Stimulated activated CD4-positive, alpha-beta T cell treated with anti-CD3 and anti-CD28 coated beads, Interleukin-4, amount 100 ng/mL, for 4 hours (primary cell): ENCODE measurements at places on chromosomes 13 and 19.
A peak's percentile ranks its signal among the peaks of the same experiment; 100 is the strongest.

GRCh38 chr19:14114854-14115253 lies 2.7 kb downstream of the PRKACA start:
- DNase-seq: peak; percentile 37

GRCh38 chr13:94696171-94696570 lies 16.2 kb downstream of the SOX21 start:
- no peak for DNase-seq

DNA sequence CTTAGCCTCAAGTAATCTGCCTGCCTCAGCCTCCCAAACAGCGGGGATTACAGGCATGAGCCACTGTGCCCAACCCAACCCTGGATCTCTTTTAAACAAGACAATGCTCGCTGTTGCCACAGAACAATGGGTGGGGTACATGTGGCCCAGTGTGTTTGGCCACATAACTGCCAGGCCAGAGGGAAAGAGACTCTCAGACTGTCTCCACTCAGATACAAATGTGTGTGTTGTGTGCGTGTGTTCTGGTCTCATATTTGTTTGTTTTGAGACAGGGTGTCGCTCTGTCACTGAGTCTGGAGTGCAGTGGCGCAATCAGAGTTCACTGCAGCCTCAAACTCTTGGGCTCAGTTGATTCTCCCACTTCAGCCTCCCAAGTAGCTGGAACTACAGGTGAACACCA lies 25.8 kb downstream of the LDLR start:
- DNase-seq: no peak

- no peak for DNase-seq
Observed at GRCh38 chr19:23402388-23402787, 7.1 kb upstream of the ZNF91 start.

DNA sequence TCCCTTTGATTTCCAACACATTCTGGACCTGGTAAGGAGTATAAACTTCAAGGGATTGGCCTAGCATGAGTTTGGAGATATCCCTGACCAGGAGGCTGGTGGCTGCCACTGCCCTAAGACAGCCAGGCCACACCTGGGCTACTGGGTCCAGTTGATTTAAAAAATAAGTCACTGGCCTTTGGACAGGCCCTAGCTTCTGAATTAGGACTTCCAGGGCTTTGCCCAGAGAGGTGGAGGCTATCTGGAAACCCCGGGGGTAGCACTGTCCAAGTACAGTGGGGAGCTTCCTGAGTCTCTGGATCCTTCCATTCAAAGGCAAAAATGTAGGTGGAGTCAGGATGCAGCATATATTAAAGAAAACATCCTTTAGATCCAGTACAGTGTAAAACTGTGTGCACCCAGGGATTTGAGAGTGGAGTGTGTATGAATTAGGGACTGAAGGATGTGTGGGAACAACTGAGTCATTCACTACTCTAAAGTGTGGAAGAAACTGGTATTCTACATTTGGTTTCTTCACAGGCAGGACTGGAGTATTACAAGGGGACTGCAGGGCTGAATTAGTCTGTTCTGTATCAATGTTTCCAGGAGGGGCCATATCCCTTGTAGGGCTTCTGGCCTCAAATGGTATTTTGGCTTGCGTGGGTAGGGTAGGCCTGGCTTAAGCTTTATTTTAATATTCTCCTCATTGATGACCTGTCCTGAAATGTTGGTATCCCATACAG lies 14.8 kb upstream of the FCGBP start:
- no peak for DNase-seq

- no peak for DNase-seq
Observed at GRCh38 chr13:30978981-30979956, 46.8 kb downstream of the TEX26 start.

DNA sequence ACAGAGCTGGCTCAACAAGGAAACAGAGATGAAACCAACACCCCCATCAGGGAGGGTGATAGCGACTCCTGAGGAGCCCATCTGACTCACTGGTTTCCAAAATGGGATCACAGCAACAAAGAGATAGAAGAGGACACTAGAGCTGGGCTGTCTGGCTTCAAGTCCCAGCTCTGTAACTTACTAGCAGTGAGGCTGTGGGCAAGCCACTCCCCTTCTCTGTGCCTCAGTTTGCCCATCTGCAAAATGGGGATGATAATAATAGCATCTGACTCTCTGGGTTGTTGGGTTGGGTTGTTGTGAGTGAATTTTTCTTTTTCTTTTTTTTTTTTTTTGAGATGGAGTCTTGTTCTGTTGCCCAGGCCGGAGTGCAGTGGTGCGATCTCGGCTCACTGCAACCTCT lies 14.3 kb downstream of the IGSF23 start:
- no peak for DNase-seq

DNA sequence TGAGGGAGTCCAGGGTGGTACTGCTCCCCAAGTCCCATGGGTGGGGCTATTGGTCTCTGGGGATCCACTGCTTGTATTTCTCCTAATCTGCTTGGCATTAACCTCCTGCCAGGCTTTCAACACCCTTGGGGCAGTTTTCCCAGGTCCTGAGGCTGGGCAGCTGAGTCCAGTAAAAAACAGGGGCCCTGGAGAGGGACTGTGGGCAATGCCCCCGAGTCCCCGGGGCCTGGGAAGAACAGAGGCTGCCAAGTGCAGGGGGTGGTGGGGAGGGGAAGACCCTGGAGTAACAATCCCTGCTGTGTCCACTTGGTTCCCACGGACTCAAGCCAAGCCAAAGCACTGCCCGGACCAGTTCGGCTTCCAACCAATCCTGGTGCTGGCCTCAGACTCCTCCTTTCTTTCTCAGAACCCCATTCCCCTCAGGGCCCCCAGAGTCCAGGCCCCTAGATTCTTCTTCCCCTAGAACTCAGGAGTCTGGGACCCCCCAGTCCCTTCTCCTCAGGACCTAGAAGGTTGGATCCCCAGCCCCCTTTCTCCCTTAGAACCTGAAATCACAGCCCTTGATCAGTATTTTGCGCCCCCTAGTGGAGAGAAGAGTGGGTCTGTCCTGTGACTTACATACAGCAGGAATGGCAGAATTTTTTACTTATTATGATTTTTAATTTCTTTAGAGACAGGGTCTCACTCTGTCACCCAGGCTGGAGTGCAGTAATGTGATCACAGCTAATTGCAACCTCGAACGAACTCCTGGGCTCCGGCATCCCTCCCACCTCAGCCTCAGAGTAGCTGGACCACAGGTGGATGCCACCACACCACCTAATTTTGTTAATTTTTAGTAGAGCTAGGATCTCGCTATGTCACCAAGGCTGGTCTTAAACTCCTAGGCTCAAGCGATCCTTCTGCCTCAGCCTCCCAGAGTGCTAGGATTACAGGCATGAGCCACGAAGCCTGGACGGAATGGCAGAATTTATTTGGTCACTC lies 3.7 kb upstream of the CLPTM1 start:
- DNase-seq: peak; percentile 24

DNA sequence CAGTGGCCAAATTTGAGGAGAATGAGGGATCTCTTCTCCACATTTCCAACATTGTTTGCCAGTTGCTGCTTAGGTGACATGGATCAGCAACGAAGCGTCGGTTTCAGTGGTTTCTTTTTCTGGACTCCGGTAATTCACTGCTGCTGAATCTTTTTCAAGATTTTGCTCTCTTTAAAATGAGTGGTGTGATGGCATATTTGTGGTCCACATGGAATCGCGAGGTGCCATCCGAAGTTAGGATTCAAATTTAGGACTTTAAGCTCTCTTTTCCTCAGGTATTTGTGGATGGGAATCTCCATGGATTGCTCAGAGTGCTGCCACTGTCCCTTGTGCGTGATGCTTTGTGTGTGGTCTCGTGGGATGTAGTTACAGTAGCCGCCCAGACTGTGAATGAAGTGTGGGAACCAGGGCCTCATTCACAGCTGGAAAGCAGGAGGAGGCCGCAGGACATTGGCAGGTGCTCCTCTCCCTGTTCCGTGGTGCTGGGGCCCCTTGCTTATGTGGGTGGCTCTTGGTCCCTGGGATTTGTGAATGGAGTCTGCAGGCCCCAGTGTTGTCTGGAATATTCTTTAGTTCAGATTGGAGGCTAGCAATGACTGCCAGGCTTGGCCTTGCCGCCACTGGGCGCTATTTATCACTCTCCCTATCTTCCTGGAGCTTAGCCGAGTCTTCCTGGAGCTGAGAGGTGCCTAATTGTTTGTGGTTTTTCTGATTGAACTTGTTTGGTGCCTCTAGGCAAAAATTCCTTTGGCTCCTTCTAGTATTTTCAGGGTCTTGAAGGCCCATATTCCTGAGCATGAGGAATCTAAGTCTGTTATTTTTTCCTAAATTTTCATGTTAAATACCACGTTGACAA lies 1.5 kb downstream of the ILF3 start:
- no peak for DNase-seq

GRCh38 chr13:64529874-64530485 lies 2700.2 kb downstream of the PCDH9 start:
- DNase-seq: no peak

DNA sequence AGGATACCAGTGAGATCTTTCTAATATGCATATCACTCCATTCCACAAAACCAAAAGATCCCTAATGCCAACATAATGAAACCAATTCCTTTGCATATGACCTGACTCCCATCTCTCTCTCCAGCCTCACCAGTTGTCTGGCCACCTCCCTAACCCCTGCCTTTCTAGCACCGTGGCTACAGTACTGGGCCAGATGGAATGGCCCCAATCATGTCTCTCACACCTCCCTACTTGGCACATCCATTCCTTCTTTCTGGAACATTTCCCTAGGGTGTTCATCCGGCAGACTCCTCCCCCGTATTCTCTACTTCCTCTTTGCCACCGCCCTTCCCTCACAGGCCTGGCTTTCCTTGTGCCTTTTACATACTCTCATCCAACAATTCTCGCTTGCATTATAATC lies 62.0 kb downstream of the GPALPP1 start:
- no peak for DNase-seq

GRCh38 chr19:56066152-56067023 lies 54.7 kb downstream of the ZNF787 start:
- peak; percentile 47 for DNase-seq

GRCh38 chr19:18197306-18197705 lies 4.3 kb downstream of the MPV17L2 start:
- no peak for DNase-seq

- peak; percentile 65 for DNase-seq
Observed at GRCh38 chr19:42198676-42199439, 18.6 kb downstream of the DEDD2 start.

- DNase-seq: no peak
Observed at GRCh38 chr19:17754634-17755442, 3.6 kb downstream of the FCHO1 start.

- DNase-seq: no peak
Observed at GRCh38 chr19:19637186-19637522, 6.3 kb downstream of the GMIP start.

DNA sequence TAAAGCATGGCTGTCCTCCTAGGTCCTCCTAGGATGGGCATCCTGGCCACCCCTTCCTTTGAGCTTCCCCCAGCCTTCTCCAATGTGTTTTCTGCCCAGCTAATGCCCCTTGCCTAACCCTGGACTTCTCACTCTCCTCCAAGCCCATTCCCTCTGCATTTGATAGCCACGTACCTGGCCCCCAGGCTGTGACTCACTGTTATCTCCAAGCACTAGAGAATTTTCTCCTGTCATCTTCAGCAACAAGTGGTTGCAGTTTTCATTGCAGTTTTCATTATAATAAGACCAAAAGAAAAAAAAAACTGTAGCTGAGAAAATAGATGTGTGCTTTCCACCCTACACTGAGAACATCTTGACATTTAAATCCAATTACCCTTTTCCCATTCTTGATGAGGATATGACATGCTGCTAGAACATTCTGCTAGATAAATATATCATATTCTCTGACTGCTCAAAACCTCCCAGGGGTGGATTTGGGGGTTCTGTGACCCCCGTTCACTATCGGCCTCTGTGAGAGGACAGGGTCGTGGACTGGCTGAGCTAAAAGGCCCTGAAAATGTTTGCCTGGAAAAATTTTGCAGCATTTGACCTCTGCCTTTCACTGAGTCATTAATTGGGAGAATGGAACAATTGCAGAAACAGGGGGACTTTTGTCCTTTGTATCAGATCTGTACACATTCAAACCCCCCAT lies 58.8 kb upstream of the KCTD15 start:
- no peak for DNase-seq

DNA sequence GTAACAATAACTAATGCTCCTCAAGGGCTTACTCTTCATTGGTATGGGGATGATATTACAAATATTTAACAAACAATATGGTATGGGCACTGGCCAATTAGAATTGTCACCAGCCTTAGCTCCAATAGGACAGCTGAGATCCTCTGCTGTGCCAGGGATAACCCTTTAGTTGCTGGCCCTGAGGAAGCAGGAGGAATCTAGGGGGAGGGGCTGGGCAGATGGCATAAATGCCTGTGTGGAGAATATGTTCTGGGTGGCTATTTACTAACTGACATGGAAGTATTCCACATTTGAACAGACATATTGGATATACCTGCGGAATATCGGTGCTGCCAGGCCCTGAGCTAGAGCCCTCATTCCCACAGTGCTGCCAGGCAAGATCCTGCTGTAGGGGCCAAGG lies 16.6 kb upstream of the LRCH1 start:
- no peak for DNase-seq

DNA sequence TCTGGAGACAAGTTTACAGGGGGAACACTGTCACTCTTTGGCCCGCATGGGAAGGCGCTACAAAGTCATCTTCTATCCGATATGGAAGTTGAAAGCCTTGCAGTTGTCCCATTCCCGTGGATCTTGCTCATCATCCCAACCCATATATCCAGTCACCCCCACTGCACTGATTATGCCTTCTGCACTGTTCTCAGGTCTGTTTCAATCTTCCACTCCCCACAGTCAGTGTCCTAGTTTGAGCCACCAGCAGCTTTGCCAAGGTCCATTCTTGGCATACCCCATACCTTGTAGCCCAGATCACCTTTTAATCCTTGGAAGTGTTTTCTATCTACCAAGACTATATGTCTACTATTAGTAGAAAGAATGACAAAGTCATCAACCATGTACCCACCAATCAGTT lies 88.1 kb downstream of the MIPEP start:
- no peak for DNase-seq

- no peak for DNase-seq
Observed at GRCh38 chr13:44951184-44951583, 38.1 kb downstream of the NUFIP1 start.

DNA sequence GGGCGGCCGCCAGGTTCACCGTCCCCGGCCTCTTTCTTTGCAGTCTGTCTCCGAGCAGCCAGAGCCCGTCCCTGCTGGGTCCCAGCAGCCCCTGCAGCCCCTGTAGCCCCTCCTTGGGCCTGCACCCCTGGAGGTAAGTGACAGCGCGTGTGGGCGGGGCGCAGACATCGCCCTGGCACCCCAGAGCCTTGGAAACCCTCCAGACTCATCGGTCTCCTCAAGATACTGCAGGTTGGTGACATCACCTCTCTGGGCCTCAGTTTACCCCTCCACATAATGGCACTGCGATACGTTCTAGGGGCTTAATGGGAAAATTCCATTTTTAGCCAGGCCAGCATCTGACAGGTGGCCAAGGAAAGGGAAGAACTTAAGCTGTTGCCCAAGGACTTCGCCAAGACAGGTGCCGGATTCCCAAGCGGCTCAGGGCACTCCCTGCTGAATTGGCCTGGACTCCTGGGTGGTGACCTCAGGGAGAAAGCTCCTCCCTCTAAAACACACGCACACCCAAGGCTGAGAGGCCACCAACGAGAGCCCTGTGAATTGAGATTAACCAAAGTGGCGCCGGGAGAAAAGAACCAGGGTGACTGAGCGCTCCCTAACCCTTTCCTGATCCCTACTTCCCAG lies 13.1 kb downstream of the MAST3 start:
- no peak for DNase-seq

- DNase-seq: no peak
Observed at GRCh38 chr13:40456397-40456953, 210.0 kb downstream of the FOXO1 start.
